ENCODE measurements at places on chromosomes 1 and 21. TPM values are rescaled to one million over a fixed set of nuclear protein-coding genes. Genes with fewer than 3 reads are reported as not detected.

CFHR3 gene
- total RNA-seq, result 1.1 TPM

CFAP107 gene
- total RNA-seq, result not detected

GRCh38 chr1:88741413-88741812, 57.3 kb downstream of the PKN2 start:
- DNase-seq, result no peak

GRCh38 chr1:150970808-150971582, 3.6 kb downstream of the CERS2 start:
- DNase-seq, result peak; percentile 80

NMNAT2 gene
- total RNA-seq, result 0.99 TPM

CD164L2 gene
- total RNA-seq, result not detected

NR5A2 gene
- total RNA-seq, result 5.9 TPM

- no peak for DNase-seq
These were observed 17.4 kb upstream of the CRB1 start for GRCh38 chr1:197250616-197251015.

- no peak for DNase-seq
These were observed 8.0 kb downstream of the ADGRL2 start for GRCh38 chr1:81808760-81809159.

GRCh38 chr1:155104605-155105534, 22.8 kb upstream of the EFNA1 start:
- no peak for DNase-seq

SELENON gene
- total RNA-seq, result 85.2 TPM
